ENCODE measurements at places on chromosomes 16 and 17. TPM values are rescaled to one million over a fixed set of nuclear protein-coding genes. Genes with fewer than 3 reads are reported as not detected.

DNA sequence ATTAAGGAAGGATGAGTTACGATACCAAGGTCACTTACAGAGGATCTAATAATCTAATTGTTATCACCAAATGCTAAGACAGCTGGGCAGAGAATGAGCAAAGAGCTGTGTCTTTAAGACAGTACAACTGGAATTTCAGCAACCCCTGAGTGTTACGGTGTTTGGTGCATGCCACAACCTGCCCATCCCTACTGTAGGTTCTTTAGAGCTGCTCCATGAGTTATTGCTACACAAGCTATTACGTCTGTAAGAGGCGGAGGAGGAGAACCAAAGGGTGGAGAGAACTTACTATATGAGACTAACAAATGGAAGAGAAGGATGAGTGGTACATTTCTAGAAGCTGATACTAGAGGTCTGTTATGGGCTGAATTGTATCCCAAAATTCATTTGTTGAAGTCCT is 14.2 kb upstream of the C17orf78 start:
- DNase-seq, result peak; percentile 59

DNA sequence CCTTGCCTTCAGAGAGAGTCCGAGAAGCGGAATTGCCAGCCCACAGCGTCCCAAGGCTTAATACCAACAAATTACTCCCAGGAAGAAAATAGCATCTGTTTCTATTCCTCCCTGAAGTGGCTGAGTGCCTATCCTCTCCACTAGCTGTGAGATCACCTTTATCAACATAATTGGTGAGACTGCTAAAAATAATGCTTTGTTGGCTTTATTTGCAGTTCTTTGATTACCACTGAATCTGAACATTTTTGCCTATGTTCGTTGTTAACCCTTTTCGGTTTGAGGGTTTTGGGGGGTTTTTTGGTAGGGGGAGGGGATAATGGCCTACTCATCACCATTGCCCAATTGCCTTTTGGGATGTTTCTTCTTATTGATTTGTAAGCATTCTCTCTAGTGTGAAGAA is 31.0 kb downstream of the MMP15 start:
- no peak for DNase-seq

The MRPS7 gene
- total RNA-seq, result 44.7 TPM

DNA sequence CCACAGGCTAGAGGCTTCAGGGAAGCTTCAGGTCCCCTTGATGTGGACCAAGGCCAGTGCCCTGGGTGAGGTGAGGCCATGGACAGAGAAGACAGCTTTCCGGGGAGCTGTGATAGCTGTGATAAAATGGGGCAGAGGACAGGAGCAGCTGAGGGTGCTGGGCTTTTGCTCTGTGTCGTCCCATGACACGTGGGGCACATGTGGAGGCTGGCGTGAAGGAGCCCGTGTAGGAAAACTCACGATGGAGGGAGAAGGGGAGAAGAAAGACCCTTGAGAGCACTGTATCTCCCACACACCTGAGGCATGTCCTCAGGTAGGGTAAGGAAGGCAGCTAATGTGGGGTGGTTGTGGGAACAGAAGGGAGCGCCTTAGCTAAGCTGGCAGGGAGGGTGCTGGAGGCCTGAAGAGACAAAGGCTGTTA is 21.3 kb downstream of the B9D1 start:
- no peak for DNase-seq
